Stimulated activated CD4-positive, alpha-beta T cell treated with anti-CD3 and anti-CD28 coated beads, Interleukin-12 subunit alpha, Interleukin-12 subunit beta, amount 100 ng/mL, for 24 hours (primary cell): ENCODE measurements at places on chromosomes 1 and 21.
A peak's percentile ranks its signal among the peaks of the same experiment; 100 is the strongest.

GRCh38 chr1:16208270-16208987, 4.0 kb downstream of the ARHGEF19 start:
- DNase-seq: no peak

DNA sequence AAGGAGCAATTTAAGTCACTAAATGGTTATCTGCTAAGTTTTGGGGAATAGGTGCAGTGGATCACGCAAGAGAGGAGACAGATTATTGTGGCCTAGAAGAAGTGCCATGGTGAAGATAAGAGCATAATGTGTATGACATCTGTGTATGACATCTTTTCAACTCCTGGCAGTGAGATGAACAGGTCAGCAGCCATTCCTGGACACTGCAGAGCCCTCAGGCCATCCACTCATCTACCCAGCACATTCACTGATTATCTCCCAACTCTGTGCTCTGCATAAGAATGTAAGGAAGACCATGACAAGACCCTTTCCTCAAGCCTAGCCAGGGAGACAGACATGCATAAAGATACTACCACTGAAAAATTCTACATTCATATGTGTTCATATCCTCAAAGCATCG, 73.7 kb downstream of the DDR2 start:
- DNase-seq: no peak

- peak; percentile 11 for DNase-seq
Measured at GRCh38 chr1:244353551-244354091, 98.1 kb downstream of the ADSS2 start.

- no peak for DNase-seq
Measured at GRCh38 chr1:5370311-5370710, 621.9 kb downstream of the NPHP4 start.

GRCh38 chr1:155648207-155649147, 38.5 kb downstream of the MSTO1 start:
- no peak for DNase-seq

DNA sequence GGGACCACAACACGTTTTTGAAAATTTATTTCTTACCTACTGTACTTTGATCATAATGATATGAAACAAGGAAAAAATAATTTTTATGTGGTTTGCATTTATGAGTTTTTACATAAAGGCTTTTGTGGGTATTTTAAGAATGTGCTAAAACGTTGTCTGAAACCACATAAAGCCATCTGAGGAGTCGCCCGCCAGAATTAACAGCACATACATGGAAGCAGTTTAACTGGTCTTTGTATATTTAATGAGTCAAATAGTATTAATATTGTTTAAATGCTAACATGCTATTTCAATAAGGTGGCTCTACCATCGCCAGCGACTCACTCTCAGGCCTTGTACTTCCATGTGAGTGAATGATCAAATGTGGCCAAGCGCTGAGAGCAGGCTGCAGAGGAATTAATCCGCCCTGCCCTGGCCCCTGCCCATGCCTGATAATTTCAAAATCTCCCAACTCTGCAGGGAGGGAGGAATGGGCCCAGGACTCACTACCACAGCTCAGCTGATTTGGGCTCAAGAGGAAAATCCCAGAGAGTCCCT, 49.6 kb downstream of the SLC66A1 start:
- no peak for DNase-seq

GRCh38 chr1:212952641-212952976, 2.3 kb downstream of the VASH2 start:
- no peak for DNase-seq

- DNase-seq: no peak
Measured at GRCh38 chr21:46100906-46101305, 3.0 kb downstream of the COL6A2 start.

GRCh38 chr1:15493869-15494390, 18.0 kb downstream of the CELA2B start:
- DNase-seq: no peak

DNA sequence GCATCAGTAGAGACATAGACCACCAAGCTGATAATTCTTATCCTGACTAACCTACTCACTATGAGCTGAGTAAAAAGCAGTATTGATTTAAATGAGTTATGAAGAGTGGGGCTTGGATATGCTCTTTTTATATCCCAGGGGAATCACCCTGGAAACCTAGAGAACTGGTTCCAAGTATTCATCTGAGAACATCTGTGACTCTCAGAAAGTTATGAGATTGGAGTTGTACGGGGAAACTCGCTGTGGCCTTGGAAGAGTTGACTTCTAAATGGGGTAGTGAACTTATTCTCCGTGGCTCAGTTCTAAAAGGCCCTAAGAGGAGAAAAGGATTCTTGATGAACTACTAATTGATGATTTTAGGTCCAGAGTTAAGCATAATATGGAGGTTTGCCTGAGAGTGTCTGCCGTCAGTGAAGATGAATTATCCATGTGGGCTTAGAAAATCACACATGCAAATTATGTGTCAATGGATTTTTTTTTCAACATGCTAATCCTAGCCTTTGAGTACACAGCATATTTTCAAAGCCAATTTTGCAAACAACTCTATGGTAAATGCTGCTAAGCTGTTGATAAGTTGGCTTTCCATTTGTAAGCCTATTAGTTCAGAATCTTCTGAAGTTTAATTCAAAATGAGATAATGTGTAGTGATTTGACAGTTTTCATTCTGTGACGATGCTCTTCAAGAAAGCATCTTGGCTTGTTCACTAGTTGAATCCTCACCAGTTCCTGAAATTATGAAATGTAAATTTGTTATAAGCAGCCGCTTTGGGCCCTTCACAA, 122.7 kb downstream of the FGGY start:
- no peak for DNase-seq

DNA sequence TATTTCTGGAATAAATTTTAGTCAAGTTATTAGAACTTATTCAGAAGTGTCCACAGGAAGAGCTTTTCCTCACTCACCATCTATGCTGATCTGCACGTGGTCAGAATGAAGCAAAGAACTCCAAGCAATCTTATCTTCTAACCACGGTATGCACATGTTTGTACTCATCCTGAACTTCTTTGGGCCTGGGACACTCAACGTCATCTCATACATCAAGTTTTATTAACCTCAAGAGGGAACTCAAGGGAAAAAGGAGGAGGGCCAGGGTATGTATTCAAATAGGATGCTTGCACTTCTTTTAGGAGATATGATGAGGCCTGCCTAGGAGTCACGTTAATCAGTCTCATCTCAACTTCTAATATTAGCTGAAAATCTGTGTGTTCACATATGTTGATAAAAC, 142.5 kb downstream of the C1orf94 start:
- DNase-seq: no peak

GRCh38 chr1:84330125-84330984, 28.8 kb downstream of the SAMD13 start:
- no peak for DNase-seq

DNA sequence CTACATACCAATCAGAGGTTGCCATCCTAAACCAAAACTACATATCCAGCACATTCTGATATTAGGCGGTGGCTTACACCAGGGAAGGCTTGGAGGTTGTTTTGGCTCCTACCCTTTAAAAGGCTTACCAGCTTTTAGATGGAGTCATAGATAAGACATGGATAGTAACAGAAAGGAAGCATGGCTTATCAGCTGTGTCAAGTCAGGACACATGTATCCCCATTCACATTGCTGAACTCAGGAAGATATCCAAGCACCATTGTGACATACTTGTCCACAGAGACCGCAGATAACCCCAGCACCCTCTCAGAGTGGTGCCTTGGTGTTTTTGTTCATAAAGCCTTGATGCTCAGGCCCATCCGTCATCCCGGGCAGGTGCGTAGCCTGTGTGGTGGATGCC, 39.7 kb downstream of the ADARB1 start:
- DNase-seq: no peak

DNA sequence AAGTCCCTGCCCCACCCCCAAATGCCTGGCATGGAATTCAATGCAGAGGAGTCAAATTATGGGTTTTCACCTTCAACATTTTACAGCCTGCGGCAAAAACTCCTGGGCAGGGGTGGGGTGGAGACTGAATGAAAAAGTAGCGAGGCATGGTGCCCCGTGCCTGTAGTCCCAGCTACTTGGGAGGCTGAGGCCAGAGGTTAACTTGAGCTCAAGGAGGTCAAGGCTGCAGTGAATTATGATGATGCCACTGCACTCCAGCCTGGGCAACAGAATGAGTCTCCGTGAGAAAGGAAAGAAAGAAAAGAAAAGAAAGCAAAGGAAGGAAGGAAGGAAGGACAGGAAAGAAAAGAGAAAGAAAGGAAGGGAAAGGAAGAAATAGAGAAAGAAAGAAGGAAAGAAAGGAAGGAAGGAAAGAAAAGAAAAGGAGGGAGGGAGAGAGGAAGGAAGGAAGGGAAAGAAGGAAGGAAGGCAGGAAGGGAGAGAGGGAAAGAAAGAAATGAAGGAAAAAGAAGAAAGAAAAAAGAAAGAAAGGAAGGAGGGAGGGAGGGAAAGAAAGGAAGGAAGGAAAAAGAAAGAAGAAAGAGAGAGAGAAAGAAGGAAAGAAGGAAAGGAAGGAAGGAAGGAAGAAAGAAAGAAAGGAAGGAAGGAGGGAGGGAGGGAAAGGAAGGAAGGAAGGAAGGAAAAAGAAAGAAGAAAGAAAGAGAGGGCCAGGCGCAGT, 11.1 kb downstream of the LEMD1 start:
- no peak for DNase-seq

GRCh38 chr1:183590244-183591191, at the start of gene NCF2:
Gene NCF2, minus strand, starts transcription at chr1:183590459. Its CDS starts 130 bp downstream, at chr1:183590329.
- no peak for DNase-seq

DNA sequence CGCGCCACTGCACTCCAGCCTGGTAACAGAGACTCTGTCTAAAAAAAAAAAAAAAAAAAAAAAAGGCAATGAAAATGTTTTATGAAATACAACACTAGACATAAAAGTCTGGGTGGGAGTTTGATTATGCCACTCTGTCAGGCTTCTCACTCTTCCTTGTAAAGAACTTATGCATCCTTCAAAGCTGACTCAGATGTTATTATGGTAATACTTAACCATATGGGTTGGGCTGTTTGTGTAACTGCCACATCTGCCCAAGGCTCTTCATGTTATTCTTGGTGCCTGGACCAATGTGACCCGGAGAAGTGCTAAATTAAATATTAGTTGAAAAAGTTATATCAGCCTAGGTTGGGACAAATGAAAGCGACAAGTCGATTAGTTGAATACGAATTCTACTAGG, 23.8 kb downstream of the FAM89A start:
- DNase-seq: no peak

DNA sequence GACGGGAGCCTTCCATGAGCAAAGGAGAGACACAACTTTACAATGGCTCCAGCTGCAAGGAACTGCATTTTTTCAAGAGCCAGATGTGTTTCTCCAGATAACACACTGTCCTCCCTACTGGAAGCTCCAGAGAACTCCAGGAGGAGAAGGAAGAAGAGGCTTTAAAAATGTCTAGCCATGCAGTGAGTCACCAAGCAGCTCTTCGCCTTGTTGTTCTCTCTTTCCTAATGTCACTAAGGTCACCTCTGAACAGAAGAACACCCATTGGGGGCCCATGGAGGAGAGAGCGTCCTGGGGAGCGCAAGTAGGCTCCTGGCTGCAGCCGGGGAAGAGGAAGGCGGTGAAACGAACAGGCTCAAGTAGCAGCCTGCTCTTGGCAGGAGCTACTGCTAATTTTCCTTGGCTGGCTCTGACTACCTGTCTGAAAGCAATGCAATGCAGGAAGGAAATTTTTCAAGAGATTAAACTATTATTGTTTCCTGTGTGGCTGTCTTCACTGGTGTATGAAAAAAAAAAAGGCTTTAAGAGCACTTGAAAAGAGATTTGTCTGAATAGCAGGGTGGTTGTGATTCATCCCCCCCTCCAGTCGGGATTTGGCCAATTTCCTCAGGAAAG, 321.9 kb downstream of the SETD4 start:
- DNase-seq: no peak

- DNase-seq: no peak
Measured at GRCh38 chr1:72535470-72535869, 253.1 kb upstream of the NEGR1 start.

GRCh38 chr1:16046842-16047241, 3.3 kb downstream of the CLCNKB start:
- no peak for DNase-seq

DNA sequence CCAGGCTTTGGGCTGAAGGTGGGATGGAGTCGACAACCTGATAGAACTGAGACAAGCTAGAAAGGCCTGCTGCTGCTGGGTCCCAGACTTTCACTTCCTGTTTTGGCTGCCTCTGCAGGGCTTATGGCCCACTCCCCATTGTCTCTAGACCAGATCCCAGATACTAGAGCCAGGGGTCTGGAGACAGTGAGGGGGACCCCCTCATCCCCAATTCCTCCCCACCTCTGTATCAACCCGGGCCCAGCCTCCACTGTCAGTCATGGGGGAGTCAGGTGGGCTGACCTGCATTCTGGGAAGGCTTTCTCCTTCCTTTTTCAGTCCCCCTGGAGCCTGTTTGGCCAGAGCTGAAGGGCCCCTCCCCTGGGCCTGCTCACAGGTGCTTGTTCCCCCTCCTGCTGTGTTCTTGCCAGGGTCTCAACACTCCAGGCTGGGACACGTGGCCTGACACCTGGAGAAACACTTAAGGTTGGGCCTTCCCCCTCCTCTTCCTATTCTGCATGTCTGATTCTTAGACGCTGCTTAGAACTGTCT, 18.0 kb upstream of the ETV3L start:
- DNase-seq: no peak

- DNase-seq: no peak
Measured at GRCh38 chr1:25780318-25781129, 19.5 kb upstream of the SELENON start.

GRCh38 chr1:63012339-63012738, 228.4 kb downstream of the ATG4C start:
- no peak for DNase-seq

DNA sequence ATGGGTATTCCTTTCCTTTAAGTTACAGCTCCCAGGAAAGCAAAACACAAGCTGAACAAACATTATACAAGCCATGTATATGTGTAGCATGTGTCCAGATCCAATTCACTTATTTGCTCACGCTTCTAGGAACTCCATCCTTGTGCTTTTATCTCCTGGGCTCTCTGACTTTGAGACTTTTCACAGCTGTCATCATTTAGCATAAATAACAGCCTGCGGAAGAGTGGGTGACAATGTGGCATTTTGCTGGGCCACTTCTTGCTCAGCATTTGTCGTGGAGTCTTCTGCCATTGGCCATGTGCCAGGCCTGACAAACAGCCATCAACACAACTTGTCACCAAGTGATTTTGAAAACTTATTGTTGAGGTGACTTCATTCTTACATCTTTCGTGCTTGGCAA, 164.3 kb downstream of the KIF26B start:
- DNase-seq: no peak

DNA sequence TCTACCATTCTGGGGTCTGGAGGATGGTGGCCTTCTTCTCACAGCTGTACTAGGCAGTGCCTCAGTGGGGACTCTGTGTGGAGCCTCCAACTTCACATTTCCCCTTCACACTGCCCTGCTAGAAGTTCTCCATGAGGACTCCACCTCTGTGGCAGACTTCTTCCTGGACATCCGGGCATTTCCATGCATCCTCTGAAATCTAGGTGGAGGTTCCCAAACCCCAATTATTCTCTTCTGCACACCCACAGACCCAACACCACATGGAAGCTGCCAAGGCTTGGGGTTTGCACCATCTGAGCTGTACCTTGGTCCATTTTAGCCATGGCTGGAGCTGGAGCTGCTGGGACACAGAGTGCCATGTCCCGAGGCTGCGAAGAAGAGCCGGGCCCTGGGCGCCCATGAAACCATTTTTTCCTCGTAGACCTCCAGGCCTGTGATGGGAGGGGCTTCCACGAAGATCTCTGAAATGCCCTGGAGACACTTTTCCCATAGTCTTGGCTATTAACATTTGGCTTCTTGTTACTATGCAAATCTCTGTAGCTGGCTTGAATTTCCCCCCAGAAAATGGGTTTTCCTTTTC, 170.5 kb downstream of the FOXD2 start:
- DNase-seq: no peak
